Activated naive CD4-positive, alpha-beta T cell treated with anti-CD3 and anti-CD28 coated beads, Interleukin-2, amount 50 U/mL, for 72 hours (primary cell): ENCODE measurements at places on chromosomes 16 and 17. TPM values are rescaled to one million over a fixed set of nuclear protein-coding genes. Genes with fewer than 3 reads are reported as not detected.

GRCh38 chr17:35245196-35245486 lies 2.3 kb downstream of the SLFN5 start:
- DNase-seq = no peak

GRCh38 chr16:30603945-30604315 lies 6.3 kb downstream of the ZNF689 start:
- DNase-seq = no peak

Gene NPIPB13
- 23.5 TPM for total RNA-seq

Gene CCL23
- not detected for total RNA-seq

Gene SLC16A6
- total RNA-seq = 2.4 TPM

Gene ABCC11
- total RNA-seq = 0.50 TPM
